ENCODE measurements at places on chromosomes 4 and X. TPM values are rescaled to one million over a fixed set of nuclear protein-coding genes. Genes with fewer than 3 reads are reported as not detected.

The TRIML1 gene
- not detected for total RNA-seq

The GAB3 gene
- total RNA-seq, result 3.3 TPM

The ETDA gene
- total RNA-seq, result not detected

The ADH1B gene
- 583 TPM for total RNA-seq

The SH2D1A gene
- total RNA-seq, result not detected

The CXorf58 gene
- total RNA-seq, result not detected

The PRDM5 gene
- total RNA-seq, result 15.0 TPM

The UCP1 gene
- not detected for total RNA-seq

The NAA11 gene
- total RNA-seq, result not detected

The MTTP gene
- 5.1 TPM for total RNA-seq

The DHRSX gene
- 16.1 TPM for total RNA-seq

The COX7B2 gene
- not detected for total RNA-seq

All from sigmoid colon (tissue), 7 donors.